ENCODE measurements at places on chromosomes 13 and 19.
A peak's percentile ranks its signal among the peaks of the same experiment; 100 is the strongest.

- DNase-seq, result peak; percentile 50
Measured at GRCh38 chr13:30576528-30576927, 41.2 kb upstream of the USPL1 start.

GRCh38 chr13:42804244-42804874 is 23.0 kb downstream of the FAM216B start:
- DNase-seq, result no peak

- no peak for DNase-seq
Measured at GRCh38 chr13:77300176-77301037, 26.5 kb downstream of the MYCBP2 start.

GRCh38 chr13:42597505-42597904 is 23.6 kb downstream of the TNFSF11 start:
- DNase-seq, result no peak

DNA sequence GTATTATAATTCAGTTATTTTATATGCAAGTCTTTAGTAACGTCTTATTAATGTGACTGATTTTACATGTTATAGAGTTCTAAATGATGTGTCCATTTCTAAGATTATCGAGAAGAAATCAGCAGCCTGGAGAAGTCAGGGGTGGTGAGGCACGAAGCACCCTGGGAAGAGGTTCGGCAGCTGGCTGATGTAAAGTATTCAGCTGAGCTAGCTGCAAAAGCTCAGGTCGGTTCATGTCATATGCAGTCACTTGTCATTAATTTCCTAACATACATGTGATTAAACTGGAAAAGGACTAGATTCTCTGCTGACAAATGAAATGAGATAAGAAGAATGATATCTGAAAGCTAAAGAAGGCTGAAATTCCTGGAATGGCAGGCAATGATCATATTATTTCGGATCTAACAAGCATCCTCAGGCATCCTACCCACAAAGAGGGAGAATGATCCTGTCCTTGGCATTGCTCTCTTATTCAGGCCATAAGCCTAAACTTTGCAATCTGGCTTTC is 383.0 kb upstream of the SLITRK1 start:
- DNase-seq, result no peak

DNA sequence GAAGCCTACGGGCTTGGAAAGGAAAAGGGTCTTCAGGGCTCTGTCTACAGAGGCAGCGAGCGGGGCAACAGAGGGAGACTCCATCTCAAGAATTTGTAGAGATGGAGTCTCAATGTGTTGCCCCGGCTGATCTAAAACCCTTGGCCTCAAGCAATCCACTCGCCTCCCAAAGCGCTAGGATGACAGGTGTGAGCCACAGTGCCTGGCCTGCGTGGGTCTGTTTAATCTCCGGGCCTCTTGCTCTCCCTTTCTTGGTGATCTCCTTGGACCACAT is 8.1 kb downstream of the RPS9 start:
- DNase-seq, result no peak

- DNase-seq, result no peak
Measured at GRCh38 chr13:25166306-25166705, 5.8 kb downstream of the AMER2 start.

Measured in activated CD4-positive, alpha-beta T cell treated with anti-CD3 and anti-CD28 coated beads, Interleukin-2, amount 50 U/mL, for 1 hour (primary cell).